NCI-H2171 (cell line): ENCODE measurements at places on chromosomes 11 and 22.
A peak's percentile ranks its signal among the peaks of the same experiment; 100 is the strongest.

- no peak for DNase-seq
Observed at GRCh38 chr11:76787911-76788596, 4.9 kb downstream of the TSKU start.

DNA sequence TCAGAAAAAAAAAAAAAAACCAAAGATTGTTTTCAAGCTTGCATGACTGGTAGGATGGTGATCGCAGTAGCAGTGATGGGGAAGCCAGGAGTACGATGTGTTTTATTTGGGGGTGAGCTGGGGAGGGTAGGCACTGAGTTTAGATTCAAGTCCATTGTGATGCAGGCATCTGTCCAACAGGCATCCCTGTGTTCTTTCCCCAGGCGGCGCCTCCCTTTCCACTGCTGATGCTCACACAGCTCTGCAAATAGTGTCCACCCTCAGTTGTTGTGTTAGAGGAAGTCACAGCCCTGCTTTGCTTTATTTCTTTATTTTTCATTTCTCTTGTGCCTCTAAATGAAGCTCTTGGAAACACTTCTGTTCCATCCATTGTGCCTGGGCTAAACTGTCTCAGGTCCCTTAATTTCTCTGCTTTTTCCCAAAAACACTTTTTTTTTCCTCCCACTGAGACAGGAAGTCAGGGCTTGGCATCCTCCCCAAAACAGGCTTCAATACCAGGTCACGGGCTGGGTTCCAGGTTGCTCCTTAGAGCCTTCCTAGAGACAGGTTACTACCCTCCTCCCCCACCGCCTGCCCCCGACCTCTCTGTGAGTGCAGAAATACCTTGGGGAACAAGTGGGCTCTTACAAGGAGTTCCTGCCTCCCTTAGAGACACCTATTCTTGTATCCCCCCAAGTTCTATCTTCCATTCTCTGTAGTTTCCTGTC is 38.6 kb upstream of the HSPA8 start:
- no peak for DNase-seq

GRCh38 chr11:113796663-113797259 is 17.2 kb downstream of the CLDN25 start:
- peak; percentile 44 for DNase-seq

GRCh38 chr11:61023086-61023965 is 51.8 kb downstream of the CD6 start:
- no peak for DNase-seq

DNA sequence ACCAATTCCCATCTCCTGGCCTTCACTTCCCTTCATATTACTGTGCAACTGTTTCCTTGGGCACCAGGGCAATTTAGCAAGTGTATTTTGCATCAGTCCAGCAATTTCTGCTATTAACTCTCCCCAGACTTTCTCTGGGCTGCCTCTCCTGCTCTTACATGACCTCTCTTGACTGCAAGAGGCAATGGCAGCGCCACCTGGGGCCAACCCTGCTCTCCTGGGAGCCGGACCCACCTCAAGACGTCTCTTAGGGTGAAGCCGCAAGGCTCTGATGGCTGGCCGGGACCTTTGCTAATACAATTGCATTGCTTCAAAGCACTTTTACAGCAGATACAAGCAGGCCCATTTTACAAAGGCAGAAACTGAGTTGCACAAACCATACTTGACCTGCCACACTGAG is 360.2 kb downstream of the CADM1 start:
- DNase-seq = no peak

- no peak for DNase-seq
Observed at GRCh38 chr11:94583866-94584500, 16.8 kb downstream of the PIWIL4 start.

- no peak for DNase-seq
Observed at GRCh38 chr11:96235751-96236150, 107.2 kb downstream of the MAML2 start.

- DNase-seq = peak; percentile 95
Observed at GRCh38 chr11:8531312-8531711, 62.7 kb downstream of the STK33 start.

- DNase-seq = no peak
Observed at GRCh38 chr11:128421577-128422330, 165.6 kb downstream of the ETS1 start.

GRCh38 chr22:20203552-20204201 is 52.8 kb upstream of the CCDC188 start:
- no peak for DNase-seq

GRCh38 chr11:13368041-13368446 is 90.5 kb downstream of the BMAL1 start:
- DNase-seq = no peak

GRCh38 chr11:76911415-76911808 is 50.7 kb downstream of the ACER3 start:
- no peak for DNase-seq

DNA sequence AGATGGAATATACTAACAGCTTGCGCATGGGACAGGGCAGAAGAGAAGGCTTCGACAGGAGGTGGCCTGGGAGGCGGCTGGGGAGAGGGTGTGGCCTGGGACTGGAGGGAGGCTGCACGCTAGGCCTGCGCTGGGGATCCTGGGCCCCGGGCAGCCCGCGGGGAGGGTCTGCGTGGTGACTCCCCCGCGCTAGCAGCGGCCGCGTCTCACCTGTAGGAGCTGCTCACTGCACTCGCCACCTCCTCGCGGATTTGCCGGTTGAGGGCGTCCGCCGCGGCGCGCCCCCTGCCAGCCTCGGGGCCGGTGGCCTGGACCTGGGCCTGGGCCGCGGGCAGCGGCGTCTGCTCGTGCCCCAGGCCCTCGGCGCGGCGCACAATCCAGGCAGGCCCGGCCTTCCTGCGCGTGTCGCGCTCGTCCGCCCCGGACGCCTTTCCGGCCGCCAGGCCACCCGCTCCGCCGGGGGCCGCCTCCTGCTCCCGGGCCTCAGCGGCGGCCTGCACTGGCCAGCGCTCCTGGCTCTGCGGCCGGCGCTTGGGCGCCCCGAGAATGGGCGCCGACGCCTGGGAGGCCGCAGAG is 1.5 kb downstream of the MAP6 start:
- DNase-seq = peak; percentile 14

DNA sequence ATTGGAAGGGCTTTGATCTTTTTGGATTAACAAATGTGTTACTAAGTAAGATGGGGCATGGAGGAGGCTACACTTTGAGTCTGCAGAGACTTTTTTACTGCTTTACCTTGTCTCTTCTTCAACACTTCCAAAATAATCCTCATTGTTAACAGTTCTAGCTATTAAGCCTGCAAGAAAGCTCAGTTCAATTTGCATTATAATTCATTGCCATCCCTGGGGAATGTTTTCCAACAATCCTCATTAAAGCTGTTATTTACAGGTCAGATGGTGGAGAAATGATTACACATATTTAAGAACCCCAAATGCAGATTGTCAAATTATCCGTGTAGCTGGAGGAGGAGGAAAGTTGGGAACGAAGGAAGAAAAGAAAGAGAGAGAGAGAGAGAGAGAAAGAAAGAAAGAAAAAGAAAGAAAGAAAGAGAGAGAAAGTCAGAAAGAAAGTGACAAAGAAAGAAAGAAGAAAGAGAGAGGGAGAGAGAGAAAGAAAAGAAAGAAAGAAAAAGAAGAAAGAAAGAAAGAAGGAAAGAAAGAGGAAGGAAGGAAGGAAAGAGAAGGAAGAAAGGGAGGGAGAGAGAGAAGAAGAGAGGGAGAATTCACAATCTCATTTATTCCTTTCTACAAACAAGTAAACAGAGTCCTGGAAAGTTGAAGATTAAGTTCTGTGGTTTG is 443.9 kb downstream of the INSC start:
- no peak for DNase-seq

DNA sequence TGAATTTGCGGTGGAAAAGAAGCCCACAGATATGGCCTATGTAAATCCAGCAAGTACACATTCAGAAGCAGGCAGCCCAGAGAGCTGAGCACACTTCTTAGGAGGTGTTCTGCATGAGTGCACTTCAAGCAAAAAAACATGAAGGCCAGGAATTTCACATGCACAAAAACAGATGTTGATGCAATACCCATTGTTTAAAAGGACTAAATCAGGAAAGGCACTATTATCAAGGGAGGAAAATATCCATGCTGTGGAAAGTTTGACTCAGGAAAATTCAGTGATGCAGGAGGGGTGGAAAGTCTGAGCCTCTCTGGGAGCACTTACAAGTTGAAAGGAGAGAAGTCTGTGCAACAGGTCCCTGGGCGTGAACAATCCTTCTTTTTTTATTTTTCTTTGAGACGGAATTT is 15.8 kb upstream of the CARS1 start:
- DNase-seq = no peak

- no peak for DNase-seq
Observed at GRCh38 chr22:24683691-24684090, 80.7 kb downstream of the GGT1 start.

- no peak for DNase-seq
Observed at GRCh38 chr11:86453290-86454030, 78.8 kb downstream of the CCDC81 start.

DNA sequence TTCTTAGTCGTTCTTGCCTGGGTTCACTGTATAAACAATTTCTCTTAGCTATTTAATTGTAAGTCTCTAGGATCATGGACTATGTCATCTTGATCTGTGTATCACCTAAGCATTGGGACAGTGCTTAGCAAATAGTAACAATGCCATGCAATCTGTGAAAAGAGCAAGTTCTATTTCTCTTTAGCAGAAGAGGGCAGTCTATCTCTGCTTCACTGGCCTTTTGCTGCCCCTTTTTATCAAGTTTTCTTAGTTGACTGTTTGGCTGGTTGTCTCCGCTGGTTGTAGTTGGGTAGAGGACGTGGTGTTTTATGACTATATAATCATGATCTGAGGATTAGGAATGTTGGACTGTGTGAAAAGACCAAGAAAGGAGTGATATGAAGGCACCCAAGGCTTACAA is 315.0 kb downstream of the JRKL start:
- no peak for DNase-seq

DNA sequence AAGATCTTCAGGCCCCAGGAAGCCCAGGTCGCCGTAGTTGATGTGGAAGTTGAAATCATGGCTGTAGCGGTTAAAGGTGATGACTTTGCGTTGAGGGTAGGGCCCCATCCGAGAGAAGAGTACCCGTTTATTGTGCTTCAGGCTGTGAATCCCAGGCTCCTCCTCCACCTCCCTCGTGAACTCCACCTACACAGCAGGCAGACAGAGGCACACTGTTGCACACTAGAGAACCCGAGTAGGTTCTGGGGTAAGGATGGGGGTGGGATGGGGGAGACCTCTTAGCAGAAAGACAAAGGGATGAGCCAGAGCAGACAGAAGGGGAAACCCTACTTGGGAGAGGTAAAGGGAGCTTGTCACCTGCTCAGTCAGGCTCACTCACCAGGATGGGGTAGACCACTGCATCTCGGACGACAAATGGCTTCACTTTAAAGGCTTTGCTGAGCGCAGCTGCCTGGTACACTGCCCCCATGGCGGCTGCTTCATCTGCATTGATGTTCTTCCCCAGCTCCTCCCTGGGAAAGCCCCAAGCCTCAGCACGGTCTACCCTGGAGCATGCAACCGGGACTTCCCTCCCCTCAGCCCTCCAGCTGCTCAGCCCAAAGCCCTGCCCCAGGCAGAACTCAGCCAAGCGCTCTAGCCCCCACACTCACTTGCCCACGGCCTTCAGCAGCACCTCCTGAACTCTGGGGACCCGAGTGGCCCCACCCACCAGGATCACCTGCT is 5.4 kb downstream of the HYOU1 start:
- DNase-seq = no peak

DNA sequence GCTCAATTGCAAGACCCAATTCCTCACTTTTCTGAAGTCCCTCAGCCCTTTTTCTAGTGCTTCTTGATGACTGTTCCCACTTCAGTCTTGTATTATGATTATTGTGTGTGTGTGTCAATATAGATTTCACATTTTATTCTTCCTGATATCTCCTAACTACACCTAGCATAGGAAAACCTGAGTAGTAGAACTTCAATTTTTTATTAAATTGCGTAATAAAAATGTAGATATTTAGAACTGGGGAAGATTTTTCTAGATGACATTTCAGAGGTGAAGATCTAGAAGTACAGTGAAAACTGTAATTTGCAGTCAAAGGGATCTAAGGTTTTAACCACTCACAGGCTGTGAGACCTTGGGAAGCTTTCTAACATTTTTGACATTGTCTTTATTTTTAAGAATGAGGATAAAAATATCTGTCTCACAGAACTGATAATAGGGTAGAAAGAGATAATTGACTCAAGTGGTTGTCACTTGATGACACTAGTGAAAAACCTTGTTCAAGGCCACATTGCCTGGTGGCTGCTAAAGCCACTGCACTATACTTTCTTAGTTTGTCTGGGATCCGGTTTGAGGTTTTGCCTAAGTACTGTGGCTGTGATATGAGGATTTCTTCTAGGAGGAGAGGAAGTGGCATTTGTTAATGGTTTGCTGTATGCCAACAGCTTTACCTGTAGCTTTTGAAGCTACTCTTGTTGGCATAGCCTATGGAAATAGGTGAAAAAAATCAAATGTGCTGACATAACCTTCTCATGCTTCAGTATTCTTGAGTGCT is 32.2 kb upstream of the SESN3 start:
- DNase-seq = no peak

DNA sequence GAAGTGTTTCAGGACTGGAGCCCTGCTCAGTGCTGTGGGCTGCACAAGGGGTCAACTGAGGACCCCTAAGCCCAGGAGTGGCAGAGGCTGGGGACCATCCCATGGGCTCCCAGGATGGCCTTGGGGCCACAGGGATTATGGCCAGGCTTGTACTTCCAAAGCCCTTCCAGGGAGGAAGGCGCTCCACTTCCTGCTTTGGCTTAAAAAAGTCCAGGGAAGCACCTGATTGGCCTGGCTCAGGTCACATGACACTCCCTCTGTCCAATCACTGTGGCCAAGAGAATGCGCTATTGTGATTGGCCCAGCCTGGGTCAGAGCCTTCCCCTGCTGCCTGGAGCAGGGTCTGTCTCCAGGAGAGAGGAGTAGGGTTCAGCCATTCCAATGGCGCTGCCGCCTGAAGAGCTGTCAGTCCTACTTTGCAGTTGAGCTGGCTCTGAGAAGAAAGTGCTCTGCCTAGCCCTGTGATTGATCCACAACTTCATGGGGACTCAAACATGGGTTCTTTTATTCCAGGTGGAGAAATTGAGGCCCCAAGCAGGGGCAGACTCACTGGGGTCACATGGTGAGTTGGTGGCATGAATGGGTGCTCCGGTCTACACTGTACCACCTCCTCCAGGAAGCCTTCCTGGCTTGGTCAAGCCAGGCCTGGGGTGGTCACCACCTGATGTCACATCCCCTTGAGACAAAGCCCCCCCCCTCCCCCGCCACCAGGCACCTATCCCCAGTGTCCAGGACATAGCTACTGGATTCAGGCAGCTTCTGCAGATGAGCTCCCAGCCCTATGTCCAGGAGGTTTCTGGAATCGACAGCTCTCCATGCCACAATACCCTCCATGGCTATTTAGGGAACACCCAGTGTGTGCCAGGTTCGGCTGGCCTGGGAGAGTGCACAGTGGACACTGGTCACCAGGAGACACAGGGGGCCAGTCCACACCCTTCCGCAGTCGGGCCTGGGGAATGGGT is 48.2 kb downstream of the RTN4R start:
- no peak for DNase-seq

- DNase-seq = no peak
Observed at GRCh38 chr11:75498556-75499255, 27.0 kb downstream of the GDPD5 start.

DNA sequence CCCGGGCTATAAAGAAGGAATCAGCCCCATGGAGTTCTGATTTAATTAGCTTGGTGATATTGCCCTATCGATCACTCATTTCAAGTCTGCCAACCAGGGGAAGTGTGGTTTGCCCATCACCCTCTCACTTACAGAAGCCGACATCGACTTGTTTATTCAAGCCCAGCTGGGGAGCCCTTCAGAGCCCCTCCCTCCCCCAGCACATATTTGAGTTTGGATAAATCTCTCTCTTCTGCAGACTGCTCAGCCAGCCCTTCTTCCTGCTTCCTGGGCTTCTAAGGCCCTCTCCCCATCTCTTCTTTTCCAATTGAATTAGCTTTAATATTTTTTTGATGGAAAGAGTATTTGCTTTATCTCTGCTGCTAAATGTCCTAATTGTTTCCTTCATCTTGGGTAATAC is 299.0 kb downstream of the MIAT start:
- peak; percentile 32 for DNase-seq
